ENCODE measurements at places on chromosomes 6 and 20.
A peak's percentile ranks its signal among the peaks of the same experiment; 100 is the strongest.

DNA sequence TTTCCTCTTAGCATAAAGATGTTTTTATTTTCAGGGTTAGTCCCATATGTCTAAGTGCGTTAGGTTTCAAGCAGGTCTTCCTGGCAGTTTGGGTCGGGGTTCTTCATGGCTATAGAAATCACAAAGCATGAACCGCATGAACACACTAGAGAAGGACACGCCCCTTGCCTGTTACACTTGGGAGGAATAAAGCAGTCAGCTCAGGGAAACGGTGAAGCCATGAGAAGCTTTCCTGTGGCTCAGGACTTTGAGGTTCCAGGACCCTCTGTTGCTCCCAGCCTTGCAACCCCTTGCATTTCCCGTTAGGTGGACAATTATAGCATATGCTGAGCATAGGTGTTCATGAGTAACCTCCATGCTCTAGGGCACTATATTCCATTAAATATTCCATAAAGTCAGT, 96.7 kb downstream of the SYCP2 start:
- no peak for DNase-seq

DNA sequence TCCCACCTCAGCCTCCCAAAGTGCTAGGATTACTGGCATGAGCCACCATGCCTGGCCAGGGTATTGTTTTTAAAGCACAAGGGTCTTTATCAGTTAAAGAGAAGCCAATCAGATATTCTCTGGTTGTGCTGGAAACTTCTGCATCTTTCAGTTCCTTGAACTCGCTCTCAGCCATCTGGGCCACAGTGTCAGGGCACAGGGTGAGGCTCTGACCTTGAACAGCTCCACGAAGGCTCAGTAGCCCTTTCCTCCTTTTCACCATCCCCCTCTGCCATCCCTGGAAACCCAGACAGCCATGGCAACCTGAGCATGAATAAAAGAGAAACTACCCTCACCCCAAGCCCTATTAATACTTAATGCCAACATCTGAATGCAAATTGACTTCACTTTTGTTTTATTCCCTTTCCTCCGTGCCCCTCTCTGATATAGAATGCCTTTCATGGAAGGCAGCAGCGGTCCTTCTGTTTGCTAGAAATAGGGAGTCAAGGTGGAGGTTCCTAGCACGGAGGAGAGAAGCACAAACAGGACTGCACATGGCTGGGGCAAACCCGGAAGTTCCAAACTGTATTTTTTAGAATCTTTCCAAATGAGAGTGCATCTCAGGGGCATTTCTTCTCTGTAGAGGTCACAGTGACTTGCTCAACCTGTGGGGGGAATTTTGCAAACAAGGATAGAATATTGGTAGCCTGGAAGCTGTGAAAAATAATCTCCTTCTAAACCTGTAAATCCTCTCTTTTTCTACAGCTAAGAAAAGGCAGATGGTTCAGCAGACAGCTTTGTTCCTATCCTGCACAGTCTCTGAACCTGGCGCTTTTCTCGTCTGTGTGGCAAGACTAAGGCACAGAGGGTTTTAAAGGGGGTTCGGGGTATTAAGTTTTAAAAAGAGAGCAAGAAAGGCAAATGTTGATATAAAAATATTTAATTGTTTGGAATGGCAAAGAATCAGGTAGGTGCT, 176.4 kb upstream of the RREB1 start:
- no peak for DNase-seq

GRCh38 chr6:46420921-46421638, 70.2 kb downstream of the RCAN2 start:
- no peak for DNase-seq

DNA sequence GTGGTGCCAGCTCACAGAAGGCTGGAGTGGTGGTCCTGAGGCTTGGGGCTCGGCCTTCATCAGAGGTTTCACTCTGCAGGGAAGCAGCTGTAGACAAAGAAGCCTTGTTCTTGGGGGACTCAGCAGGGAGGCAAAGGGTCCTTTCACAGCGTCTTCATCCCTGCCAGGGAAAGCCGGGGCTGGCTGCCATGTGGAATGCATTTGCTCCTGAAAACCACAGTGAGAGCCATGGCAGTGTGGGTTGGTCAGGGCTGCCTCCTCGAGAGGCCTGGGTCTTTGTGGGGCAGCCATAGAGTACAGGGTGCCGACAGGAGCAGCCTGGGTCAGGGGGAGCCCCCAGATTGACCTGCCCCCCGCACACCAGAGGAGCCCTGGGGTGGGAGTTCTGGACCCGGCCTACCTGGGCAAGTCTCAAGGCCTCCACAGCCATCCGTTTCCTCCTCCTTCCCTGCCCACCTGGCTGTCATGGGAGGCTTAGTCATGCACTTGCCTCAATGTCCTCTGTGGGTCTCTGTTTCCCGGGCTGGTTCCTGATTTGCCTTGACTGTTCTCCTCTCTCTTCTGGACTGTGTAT, 144.0 kb downstream of the CDC5L start:
- peak; percentile 84 for DNase-seq

DNA sequence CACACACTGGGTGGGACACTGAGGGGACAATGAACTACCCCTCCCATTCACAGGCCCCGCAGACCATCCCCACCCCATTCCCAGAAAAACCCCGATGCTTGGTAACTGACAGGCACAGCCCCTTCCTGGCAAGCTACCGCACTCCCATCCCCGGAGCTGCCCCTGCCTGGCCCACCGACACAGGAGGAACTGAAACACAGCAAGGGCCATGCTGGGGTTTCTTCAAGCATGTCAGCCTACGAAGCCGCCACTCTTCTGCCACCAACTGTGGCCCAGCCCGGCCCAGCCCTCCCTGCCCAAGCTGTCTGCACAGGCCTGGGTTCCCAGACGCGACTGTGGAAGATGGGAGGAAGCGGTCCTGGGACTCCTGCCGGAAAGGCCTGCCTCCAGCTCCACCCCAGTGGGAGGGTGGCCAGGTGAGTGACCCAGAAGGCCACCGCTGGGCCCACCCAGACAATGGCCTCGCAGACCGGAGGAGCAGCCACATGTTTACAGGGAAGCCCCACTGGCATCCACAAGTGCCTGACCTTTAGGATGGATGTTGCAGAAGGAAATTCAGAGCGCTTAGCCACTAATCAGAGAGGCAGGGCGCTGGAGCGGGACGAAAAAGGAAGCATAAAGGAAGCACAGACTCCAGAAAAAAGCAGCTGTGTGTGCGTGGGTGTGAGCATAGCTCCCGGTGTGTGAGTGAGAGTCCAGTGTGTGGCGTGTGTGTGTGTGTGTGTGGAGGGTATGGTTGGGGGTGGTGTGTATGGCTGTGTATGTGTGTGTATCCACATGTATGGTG, 91.6 kb downstream of the PRND start:
- DNase-seq: no peak

GRCh38 chr20:36173451-36173933, 19.0 kb downstream of the EPB41L1 start:
- DNase-seq: no peak

DNA sequence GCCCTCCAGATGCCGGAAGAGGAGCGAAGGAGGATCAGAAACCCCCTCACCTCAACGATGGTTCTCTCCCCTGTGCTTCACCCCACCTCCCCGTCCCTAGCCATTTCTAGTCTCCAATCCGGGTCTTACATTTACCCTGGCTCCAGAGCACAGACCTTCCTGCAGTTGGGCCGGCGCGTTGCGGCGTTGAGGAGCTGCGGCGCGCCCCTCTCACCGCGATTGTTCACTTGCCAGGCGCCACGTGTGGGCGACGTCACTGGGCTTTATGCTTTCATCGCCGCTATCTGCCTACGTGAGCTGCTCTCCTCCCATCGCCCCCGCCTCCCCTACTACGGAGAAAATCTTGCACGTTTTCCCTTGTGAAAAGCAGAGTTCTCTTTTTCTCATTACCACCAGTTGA, at the start of gene CRISP2:
Gene CRISP2, minus strand, starts transcription at position 198 of the 400 bp plus-strand sequence. CDS start 4,347 bp downstream, outside the sequence.
- DNase-seq: no peak

- no peak for DNase-seq
Measured at GRCh38 chr6:87932361-87932760, 115.3 kb upstream of the SPACA1 start.

DNA sequence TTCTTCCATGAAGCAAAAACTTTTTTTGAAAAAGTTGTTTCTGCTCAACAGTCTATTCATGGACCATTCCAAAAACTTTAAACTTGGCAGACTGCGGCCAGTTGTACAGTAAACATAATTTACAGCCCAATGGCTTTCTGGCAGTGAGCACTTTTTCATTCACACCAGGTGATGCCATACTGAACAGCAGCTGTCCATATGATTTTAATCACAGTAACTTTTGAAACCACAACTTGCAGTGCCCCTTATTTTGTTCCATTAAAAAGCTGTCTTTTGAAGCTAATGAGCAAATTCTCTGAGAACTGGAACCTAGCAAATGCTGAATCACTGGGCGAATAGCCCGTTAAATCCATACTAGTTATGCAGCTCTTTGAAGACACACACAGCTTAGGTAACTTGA, 576.6 kb downstream of the PTPRT start:
- DNase-seq: no peak

DNA sequence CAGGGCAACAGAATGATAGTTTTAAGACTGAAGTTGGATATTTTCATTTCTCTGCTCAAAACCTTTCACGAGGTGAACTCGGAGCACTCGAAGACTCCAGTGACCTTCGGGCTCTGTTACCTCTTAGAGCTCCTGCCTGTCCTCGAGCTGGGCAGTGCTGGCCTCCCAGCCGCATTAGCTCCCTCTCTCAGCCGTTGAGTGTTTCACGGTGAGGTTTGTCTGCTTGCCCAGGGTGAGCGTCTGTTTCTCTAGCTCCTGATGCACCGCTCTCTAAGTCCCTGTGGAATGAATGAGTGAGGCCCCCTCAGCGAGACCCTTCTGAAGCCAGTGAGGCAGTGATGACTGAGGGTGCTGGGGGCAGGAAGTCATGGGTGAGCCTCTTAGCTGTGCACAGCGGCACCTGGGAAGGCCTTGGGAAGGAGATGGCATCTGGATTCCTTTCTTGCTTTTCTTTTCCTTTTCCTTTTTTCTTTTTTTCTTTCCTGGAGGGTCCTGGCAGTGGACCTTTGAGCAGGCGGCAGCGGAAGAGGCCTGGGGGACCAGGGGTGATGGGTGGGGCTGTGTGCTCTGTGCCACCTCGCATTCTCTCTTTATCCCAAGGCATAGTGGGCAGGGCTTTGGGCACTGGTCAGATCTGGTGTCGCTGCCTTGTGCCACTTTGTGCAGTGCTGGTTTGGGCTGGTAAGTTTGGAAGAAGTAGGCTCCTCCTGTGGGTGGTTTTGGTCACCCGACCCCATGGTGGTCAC, 2.2 kb downstream of the PSMG4 start:
- no peak for DNase-seq

GRCh38 chr20:50710492-50711063, 19.2 kb upstream of the RIPOR3 start:
- DNase-seq: no peak

- no peak for DNase-seq
Measured at GRCh38 chr6:155549928-155550327, 94.3 kb upstream of the NOX3 start.

- DNase-seq: no peak
Measured at GRCh38 chr6:20061952-20062351, 150.3 kb downstream of the MBOAT1 start.

DNA sequence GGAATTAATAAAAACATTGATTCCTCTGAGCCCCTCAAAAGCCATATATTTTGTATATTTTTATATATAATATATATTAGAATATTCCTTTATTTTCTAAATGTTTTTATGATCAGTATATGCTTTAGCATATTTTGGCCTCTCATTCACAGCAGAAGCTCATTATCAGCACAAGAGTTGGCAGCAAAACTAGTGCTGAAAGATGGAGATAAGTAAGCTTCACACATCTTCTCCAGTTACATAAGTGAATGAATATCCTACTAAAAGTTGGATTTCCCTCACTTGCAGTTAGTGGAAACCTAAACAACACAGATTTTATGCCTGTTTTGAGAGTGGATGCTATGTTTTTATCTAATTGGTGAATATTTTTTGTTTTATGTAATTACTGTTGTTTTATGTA, 1303.8 kb upstream of the ADGRB3 start:
- DNase-seq: no peak

- DNase-seq: no peak
Measured at GRCh38 chr6:124066269-124066668, 262.6 kb downstream of the NKAIN2 start.

- DNase-seq: no peak
Measured at GRCh38 chr20:16505894-16506293, 67.4 kb downstream of the KIF16B start.

- DNase-seq: no peak
Measured at GRCh38 chr6:115137910-115138309, 795.1 kb upstream of the HS3ST5 start.

GRCh38 chr6:69238067-69238466, 558.7 kb downstream of the LMBRD1 start:
- no peak for DNase-seq

GRCh38 chr20:37579106-37579505, 51.4 kb upstream of the BLCAP start:
- DNase-seq: no peak

- no peak for DNase-seq
Measured at GRCh38 chr20:48530957-48531356, 296.8 kb downstream of the PREX1 start.

DNA sequence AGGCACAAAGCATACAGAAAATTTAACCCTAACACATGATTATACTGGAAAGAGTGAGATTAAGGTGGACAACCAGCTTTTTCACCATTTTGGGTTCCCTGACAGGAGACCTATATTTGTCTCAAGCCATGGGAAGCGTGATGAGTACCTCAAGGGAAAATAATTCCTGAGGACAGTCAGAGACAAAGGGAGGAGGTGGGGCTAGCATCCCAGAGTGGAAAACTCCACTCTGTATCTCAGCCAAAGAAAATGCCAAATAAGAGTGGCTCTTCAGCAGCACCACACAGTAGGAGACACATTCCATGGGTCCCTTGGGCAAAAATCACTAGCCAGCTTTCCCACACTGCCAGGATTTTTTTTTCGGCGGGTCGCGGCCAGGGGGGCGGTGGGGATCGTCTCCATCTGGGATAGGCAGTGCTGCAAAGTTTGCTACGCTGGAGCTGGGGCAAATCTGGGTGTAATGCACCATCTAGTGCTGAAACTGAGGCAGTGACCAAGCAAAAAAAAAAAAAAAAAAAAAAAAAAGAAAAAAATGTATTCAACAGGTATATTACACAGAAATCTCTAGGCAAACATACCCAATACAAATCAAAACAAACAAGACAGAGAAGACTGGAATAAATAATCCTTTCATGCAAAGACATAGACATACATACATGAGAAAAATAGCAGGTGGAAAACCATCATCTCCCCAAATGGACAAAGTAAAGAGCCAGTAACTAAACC, 77.3 kb upstream of the SLC35F1 start:
- DNase-seq: no peak

- no peak for DNase-seq
Measured at GRCh38 chr6:124671324-124671723, 290.9 kb upstream of the RNF217 start.

DNA sequence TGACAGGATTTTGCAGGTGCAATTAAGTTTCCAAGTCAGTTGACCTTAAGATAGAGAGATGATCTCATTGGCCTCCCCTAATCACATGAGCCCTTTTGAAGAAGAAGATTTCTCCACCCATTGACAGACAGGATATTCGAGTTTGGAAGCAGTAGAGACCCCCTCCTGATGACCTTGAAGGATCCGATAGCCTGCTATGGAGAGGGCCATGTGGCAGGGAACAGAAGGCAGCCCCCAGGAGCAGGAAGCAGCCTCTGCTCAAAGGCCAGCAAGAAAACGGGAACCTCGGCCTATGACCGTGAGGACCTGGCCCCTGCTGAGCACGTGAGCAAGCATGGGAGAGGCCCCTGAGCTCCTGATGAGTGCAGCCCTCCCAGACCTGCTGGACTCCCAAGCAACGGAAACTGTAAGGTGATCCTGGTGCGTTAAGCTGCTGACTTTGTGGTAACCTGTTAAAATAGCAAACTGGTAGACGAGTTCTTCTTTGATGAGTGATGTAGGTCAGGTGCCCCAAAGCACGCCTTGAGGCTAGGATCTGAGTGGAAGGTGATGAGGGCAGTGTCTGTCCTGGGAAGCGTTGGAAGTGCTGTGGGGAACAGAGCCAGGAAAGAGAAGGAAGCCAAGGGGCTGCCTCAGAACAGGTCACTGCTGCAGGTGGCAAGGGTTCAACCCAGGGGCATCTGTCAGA, 18.5 kb upstream of the TUBB2A start:
- no peak for DNase-seq

Measured in vagina (tissue), 2 donors.